Thyroid gland (tissue), 4 donors: ENCODE measurements at places on chromosomes 11 and 22.

- no peaks in the 10 kb centered on the region for H3K36me3 ChIP-seq
- DNase-seq: no peak
- H3K27me3 ChIP-seq: no peaks in the 10 kb centered on the region
- H3K27ac ChIP-seq: no peak overlapping the region
Measured at GRCh38 chr11:124791626-124792341, 8.4 kb downstream of the MSANTD2 start.

DNA sequence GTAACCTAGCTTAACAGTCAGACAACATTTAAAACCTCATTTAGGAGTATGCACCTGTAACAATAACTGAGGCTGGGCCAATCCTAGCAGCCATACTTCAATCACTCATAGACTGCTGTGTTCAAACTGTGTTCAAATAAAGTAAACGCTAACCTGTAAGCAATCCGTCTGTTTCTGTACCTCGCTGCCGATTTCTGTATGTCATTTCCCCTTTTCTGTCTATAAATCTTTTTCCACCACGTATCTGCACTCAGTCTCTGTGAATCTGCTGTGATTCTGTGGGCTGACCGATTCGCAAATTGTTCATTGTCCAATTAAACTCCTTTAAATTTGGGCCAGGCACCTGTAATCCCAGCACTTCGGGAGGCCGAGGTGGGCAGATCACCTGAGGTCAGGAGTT lies 12.3 kb downstream of the APOBEC3H start:
- H3K36me3 ChIP-seq: no peaks in the 10 kb centered on the region
- H3K4me1 ChIP-seq: no peaks in the 10 kb centered on the region
- H3K27ac ChIP-seq: no peak overlapping the region
- DNase-seq: no peak
- H3K27me3 ChIP-seq: no peaks in the 10 kb centered on the region
- H3K4me3 ChIP-seq: no peak overlapping the region

DNA sequence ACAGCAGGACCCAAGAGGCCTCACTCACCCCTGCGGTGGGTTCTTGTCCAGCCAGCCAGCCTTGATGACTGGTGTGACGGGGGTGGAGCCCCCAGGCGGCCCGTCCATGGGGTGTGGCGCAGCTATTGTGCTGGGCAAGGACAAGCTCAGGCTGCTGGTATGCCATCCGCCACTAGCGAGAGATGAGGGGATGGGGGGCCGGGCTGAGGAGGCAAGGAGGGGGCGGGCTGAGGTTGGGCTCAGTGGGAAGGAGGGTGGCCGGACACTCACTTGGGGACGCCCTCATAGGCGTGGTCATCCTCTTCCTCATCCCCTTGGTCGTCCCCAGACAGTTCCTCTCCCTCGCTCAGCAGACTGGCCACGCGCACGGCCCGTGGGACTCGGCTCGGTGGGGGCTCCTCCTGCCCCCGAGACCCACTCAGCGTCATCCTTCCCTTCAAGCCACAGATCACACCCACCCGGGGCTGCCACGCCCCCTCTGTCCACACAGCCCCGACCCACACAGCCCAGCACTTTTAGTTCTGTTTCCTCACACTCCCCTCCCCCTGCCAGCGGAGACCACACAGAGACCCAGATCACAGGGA lies 38.0 kb upstream of the PDE2A start:
- DNase-seq: no peak

GRCh38 chr11:62256281-62256680 lies 13.7 kb upstream of the SCGB2A2 start:
- H3K4me1 ChIP-seq: no peaks in the 10 kb centered on the region
- H3K36me3 ChIP-seq: no peaks in the 10 kb centered on the region
- H3K27me3 ChIP-seq: no peaks in the 10 kb centered on the region
- no peak overlapping the region for H3K4me3 ChIP-seq

GRCh38 chr22:36743011-36743410 lies 32.9 kb downstream of the IFT27 start:
- H3K4me3 ChIP-seq: no peak overlapping the region
- no peaks in the 10 kb centered on the region for H3K4me1 ChIP-seq
- no peaks in the 10 kb centered on the region for H3K27me3 ChIP-seq
- no peaks in the 10 kb centered on the region for H3K36me3 ChIP-seq

- no peak for DNase-seq
- H3K27me3 ChIP-seq: no peaks in the 10 kb centered on the region
- H3K4me1 ChIP-seq: no peaks in the 10 kb centered on the region
Measured at GRCh38 chr22:47433627-47434026, 671.2 kb downstream of the TBC1D22A start.

DNA sequence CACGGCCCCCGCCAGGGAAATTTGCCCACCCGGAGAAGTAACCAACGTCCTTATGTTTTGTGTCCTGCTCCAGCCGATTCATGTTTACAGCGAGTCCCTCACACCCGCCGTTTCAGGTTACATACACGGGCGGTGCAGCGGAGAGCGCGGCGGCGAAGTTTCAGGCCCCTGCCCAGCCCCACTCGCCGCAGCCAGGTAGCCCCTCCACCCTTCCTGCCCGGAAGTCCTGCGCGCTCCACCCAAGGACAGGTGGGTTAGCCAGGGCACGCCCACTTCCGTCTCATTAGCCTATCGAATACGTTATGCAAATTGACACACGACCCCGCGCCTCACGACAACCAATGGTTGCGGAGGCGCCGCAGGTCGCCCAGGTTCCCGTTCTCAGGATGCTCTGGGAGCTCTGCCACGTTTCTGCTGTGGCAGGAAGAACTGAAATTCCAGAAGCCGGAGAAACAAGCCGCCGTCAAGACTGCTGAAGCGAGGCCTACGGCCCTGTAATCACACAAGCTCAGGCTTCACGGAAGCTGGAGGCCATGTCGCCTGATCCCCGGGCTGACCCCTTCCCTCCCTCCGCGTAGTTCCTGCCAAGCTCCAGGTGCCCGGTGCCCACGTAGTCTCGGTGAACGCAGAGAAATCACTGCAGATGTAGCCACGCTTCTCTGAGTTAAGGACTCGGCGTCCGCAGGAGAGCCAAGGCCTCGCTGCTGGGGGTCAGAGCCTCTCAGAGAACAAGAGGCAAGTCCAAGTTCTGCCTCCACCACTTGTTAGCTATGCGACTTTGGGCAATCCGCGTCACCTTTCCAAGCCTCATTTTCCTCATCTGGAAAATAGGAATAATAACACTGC lies 22.4 kb upstream of the MYH9 start:
- H3K27me3 ChIP-seq: no peaks in the 10 kb centered on the region
- H3K4me1 ChIP-seq: peaks cover 39% of the 10 kb centered on the region
- no peaks in the 10 kb centered on the region for H3K36me3 ChIP-seq

GRCh38 chr11:98561252-98561651 lies 459.5 kb upstream of the CNTN5 start:
- no peak for DNase-seq
- H3K36me3 ChIP-seq: no peaks in the 10 kb centered on the region
- H3K4me3 ChIP-seq: no peak overlapping the region
- H3K27me3 ChIP-seq: no peaks in the 10 kb centered on the region
- no peak overlapping the region for H3K27ac ChIP-seq
- no peaks in the 10 kb centered on the region for H3K4me1 ChIP-seq

DNA sequence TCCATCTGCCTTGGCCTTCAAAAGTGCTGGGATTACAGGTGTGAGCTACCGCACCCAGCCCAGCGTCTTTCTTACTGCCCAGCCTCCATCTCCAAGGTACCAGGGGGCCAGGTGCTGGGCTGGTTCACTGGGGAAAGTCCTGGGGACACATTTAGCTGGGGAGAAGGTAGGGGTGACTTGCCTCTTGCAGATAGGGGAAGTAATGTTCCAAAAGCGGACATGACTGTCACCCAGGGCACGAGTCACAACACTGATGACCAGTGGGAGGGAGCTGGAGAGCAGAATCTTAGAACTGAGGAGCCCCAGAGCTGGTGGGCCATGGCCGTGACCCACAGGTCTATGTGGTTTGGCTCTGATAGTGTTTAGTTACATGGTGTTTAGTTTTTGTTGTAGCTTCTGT lies 2.4 kb upstream of the SLC15A3 start:
- H3K27me3 ChIP-seq: peaks cover 5% of the 10 kb centered on the region
- DNase-seq: no peak
- no peaks in the 10 kb centered on the region for H3K4me1 ChIP-seq
- H3K4me3 ChIP-seq: no peak overlapping the region
- H3K36me3 ChIP-seq: no peaks in the 10 kb centered on the region
- no peak overlapping the region for H3K27ac ChIP-seq

GRCh38 chr11:103682318-103683184 lies 353.9 kb upstream of the DDI1 start:
- H3K4me3 ChIP-seq: no peak overlapping the region
- H3K4me1 ChIP-seq: no peaks in the 10 kb centered on the region
- H3K36me3 ChIP-seq: no peaks in the 10 kb centered on the region
- no peaks in the 10 kb centered on the region for H3K27me3 ChIP-seq
- no peak overlapping the region for H3K27ac ChIP-seq

DNA sequence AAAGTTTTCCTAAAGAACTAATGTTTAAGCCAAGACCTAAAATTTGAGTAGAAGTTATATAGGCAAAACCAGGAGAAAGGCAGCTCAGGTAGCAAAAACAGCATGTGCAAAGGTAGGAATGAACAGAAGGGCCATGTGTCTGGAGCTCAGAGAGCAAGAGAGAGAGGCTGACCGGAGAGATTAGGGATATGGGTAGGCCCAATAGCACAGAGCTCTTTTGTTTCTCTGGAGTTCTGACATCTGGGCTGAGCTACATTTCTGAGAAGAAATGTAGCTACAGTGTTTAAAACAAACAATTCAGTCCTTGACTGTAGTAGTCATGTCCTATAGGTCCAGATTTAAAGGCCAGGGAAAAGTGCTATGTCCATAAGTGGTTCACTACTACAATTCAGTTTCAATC lies 4.5 kb downstream of the C11orf97 start:
- H3K27ac ChIP-seq: no peak overlapping the region
- H3K4me1 ChIP-seq: peaks cover 7% of the 10 kb centered on the region
- no peaks in the 10 kb centered on the region for H3K27me3 ChIP-seq
- H3K4me3 ChIP-seq: no peak overlapping the region
- no peaks in the 10 kb centered on the region for H3K36me3 ChIP-seq

DNA sequence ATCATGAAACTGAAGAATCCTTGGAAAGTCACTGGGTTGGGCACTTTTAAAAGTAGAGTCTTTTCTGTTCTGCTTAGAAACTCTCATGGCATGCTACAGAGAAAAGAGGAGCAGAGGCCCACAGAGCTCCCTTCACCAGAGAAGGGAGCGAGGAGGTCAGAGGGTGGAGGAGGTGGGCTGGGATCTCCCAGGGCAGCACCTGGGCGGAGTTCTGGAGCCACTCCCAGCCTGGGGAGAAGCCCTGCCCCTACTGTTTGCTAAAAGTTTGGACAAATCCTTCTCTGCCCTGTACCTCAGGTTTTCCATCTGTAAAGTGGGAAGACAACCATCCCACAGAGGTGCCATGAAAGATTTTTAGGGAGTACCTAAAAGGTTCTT lies 299.1 kb downstream of the KIRREL3 start:
- H3K27ac ChIP-seq: no peak overlapping the region
- H3K36me3 ChIP-seq: no peaks in the 10 kb centered on the region
- no peak for DNase-seq
- no peaks in the 10 kb centered on the region for H3K4me1 ChIP-seq
- no peaks in the 10 kb centered on the region for H3K27me3 ChIP-seq

GRCh38 chr11:20355221-20356219 lies 8.0 kb upstream of the HTATIP2 start:
- peak; percentile 37 for DNase-seq
- no peak overlapping the region for H3K4me3 ChIP-seq
- H3K4me1 ChIP-seq: no peaks in the 10 kb centered on the region
- no peaks in the 10 kb centered on the region for H3K27me3 ChIP-seq
- no peaks in the 10 kb centered on the region for H3K36me3 ChIP-seq
- H3K27ac ChIP-seq: no peak overlapping the region

GRCh38 chr22:26066534-26066933 lies 102.7 kb upstream of the SEZ6L start:
- H3K27ac ChIP-seq: no peak overlapping the region
- H3K36me3 ChIP-seq: no peaks in the 10 kb centered on the region
- DNase-seq: no peak
- H3K27me3 ChIP-seq: no peaks in the 10 kb centered on the region

GRCh38 chr11:19410032-19410431 lies 169.3 kb upstream of the E2F8 start:
- H3K27me3 ChIP-seq: no peaks in the 10 kb centered on the region
- H3K4me1 ChIP-seq: peaks cover 22% of the 10 kb centered on the region
- H3K27ac ChIP-seq: no peak overlapping the region
- DNase-seq: no peak
- no peaks in the 10 kb centered on the region for H3K36me3 ChIP-seq

GRCh38 chr11:94149431-94150017 lies 20.9 kb downstream of the PANX1 start:
- H3K27me3 ChIP-seq: no peaks in the 10 kb centered on the region
- no peak overlapping the region for H3K27ac ChIP-seq
- H3K4me1 ChIP-seq: peaks cover 42% of the 10 kb centered on the region
- no peaks in the 10 kb centered on the region for H3K36me3 ChIP-seq
- DNase-seq: no peak

- DNase-seq: no peak
- H3K36me3 ChIP-seq: no peaks in the 10 kb centered on the region
- no peak overlapping the region for H3K4me3 ChIP-seq
- no peak overlapping the region for H3K27ac ChIP-seq
- H3K27me3 ChIP-seq: no peaks in the 10 kb centered on the region
Measured at GRCh38 chr11:64173616-64174355, 7.9 kb upstream of the MACROD1 start.

DNA sequence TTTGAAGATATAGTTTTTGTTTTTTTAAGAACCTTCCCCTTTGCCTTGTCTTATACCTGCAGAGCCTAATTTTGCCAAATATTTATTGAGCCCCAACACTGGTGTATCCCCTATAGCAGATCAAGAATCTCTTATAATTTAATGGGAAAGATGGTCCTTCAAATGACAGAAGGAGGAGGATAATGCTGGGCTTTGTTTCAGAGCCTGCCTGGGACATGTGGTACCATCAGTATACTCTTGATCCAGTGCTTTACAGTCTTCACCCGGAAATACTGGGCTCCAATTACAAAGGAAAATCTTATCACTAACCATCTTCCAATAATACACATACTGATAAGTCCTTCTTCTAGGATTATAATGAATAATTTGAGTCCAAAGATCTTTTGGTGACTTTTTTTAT lies 84.7 kb downstream of the GAB2 start:
- peaks cover 6% of the 10 kb centered on the region for H3K4me1 ChIP-seq
- H3K27ac ChIP-seq: no peak overlapping the region
- no peaks in the 10 kb centered on the region for H3K36me3 ChIP-seq

DNA sequence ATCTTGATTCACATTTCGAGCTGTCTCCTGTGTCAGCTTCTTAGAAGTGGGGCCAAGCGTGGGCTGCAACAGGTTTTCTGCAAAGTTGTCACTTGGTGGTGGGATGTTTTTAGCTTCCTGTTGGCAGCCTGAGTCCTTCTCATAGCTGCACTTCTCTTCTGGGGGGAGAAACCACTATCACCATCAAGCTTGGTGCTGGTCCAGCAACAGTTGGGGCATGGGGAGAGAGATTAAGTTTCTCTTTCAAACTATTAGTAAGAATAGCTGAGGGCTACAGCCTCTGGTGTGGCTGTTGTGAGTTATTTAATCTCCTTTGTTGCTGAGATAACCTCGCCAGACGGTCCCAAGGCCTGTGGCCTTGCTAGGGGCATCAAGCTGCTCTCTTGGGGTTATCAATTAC lies 123.3 kb upstream of the CRYBB3 start:
- DNase-seq: no peak
- H3K4me1 ChIP-seq: peaks cover 33% of the 10 kb centered on the region
- no peak overlapping the region for H3K27ac ChIP-seq
- H3K4me3 ChIP-seq: no peak overlapping the region
- no peaks in the 10 kb centered on the region for H3K36me3 ChIP-seq
- H3K27me3 ChIP-seq: no peaks in the 10 kb centered on the region
